Fibroblast of skin of abdomen (primary cell): ENCODE measurements at places on chromosomes 3 and 15.
A peak's percentile ranks its signal among the peaks of the same experiment; 100 is the strongest.

DNA sequence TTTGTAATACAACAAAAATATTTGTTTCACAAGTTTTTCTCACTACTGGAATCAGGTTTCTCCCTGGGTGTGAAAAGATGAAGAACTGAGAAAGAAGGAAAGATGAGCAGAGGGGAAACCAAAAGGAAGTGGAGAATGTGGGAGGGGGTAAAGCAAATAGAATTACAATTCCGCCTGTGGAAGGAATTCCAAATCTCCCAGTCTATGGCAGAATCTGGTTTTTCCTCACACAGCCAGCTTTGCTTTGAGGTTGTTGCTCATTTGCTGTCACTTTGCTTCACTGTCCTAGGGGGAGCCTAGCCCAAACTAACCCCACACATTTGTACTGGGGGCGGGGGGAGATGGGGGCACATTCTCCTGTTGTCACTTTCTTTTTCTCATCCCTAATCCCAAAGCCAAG lies 43.9 kb downstream of the RPL22L1 start:
- DNase-seq = no peak

DNA sequence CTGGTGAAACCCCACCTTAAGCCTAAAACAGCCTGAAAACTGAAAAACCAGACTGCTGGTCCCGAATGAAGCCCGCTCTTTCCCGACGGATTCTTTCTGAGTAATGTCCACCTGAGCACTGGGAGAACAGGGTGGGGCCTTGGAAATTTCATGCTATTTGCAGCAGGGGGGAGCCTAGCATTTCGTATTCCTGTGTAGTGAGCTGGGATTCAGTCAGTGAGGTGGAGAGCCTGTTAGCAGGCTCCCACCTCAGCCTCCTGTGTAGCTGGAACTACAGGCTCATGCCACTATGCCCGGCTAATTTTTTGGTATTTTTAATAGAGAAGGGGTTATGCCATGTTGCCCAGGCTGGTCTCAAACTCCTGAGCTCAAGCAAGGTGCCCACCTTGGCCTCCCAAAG lies 74.7 kb downstream of the CMTM8 start:
- no peak for DNase-seq

- peak; percentile 85 for DNase-seq
Measured at GRCh38 chr3:112074616-112075497, 11.3 kb upstream of the C3orf52 start.

DNA sequence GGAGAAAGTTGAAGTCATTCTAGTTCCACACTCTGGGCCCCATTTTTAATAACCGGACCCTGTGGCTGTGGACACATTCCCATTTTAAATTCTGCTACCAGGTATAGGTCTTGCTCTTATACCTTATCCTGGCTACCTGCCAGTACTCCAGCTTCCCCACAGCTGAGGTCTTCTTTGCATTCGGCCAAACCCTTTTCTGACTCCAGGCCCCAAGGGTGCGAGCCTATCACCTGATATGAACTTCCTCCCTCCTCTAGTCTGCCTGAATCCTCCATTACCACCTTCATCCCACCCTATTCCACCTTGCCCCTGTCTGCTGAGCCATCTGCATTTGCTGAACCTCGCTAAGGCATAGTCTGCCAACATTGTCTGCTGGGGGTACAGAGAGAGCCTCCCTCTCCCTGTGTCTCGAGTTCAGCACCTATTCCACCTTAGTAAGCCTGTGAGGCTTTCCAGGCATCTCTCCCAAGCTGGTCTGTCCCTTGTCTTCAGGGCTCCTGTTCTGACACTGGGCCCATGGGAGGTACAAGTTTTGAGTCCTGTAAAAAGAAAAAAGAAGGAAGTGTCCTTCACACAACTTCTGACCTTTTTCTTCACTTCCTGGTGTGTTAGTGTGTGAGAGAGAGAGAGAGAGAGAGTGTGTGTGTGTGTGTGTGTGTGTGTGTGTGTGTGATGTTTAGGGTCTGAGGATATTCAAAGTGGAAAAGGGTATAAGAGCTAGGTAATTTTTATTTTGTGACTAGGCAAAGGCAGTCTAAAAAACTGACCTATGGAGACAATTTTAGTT lies 27.0 kb downstream of the PDE8A start:
- DNase-seq = no peak

DNA sequence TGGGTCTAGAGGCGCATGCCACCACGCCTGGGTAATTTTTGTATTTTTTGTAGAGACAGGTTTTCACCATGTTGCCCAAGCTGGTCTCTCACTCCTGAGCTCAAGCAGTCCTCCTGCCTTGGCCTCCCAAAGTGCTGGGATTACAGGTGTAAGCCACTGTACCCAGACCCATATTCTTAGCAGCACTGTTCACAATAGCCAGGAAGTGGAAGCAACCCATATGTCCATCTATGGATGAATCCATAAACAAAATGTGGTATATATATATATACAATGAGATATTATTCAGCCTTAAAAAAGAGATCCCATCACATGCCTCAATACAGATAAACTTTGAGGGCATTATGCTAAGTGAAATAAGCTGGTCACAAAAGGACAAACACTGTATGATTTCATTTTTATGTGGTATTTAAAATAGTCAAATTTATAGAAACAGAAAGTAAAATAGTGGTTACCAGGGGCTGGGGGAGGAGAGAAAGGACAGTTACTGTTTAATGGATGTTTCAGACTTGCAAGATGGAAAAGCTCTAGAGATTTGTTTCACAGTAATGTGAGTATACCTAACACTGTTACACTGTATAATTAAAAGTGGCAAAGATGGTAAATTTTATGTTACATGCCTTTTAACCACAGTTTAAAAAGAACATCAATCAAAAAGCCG lies 35.7 kb upstream of the GRAMD1C start:
- no peak for DNase-seq

GRCh38 chr3:24302396-24302795 lies 192.3 kb downstream of the THRB start:
- DNase-seq = no peak

DNA sequence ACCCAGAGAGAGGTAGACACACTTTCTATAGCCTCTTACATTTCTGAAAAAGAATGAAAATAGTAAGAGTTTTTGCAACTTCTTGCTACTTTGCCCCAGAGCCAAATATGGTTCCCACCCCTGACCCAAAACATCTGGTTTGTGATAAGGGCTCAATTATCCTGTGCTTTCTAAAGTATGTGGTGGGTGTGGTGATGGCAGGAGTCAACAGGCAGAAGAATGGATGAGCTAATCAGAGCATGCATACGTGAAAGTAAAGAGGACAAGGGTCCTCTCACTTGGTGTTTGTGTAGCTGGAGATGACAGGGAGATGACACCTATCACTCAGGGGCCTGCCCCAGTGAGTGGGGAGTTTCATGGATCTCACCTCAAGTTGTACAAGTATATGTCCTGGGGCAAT lies 19.1 kb downstream of the KBTBD8 start:
- DNase-seq = no peak

GRCh38 chr3:39126532-39127071 lies 19.1 kb downstream of the TTC21A start:
- DNase-seq = peak; percentile 70

- peak; percentile 84 for DNase-seq
Measured at GRCh38 chr3:99625643-99626416, 12.6 kb upstream of the COL8A1 start.

- no peak for DNase-seq
Measured at GRCh38 chr15:35953424-35953823, 407.5 kb upstream of the DPH6 start.
